Right atrium auricular region (tissue), 2 donors: ENCODE measurements at places on chromosomes 16 and 17. TPM values are rescaled to one million over a fixed set of nuclear protein-coding genes. Genes with fewer than 3 reads are reported as not detected.

HOXB2 gene
- 5.5 TPM for total RNA-seq

G6PC1 gene
- total RNA-seq, result not detected

VPS4A gene
- total RNA-seq, result 36.4 TPM

CHMP1A gene
- total RNA-seq, result 39.0 TPM

GAST gene
- total RNA-seq, result not detected

GAN gene
- total RNA-seq, result 10.7 TPM

DNA sequence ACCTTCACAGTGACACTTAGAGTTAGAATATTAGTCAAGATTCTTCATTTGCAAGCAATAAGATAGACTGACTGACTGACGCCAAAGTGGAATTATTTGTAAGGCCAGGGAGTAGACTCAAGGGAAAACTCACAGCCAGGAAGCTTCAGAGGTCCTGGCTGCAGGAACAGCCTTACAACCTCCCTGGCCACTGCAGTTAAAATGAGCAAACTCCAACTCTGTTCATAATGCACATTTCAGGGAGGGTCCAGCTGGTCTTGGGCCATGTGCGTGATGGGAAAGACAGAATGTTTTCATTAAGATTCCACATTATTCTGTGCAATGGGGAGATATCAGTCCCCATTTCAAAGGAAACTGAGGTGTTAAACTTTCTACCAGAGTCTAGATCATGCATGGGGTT, 9.9 kb downstream of the CAPNS2 start:
- peaks cover 10% of the 10 kb centered on the region for H3K36me3 ChIP-seq
- H3K4me1 ChIP-seq, result no peaks in the 10 kb centered on the region
- H3K27ac ChIP-seq, result no peak overlapping the region
- no peak for DNase-seq
- no peaks in the 10 kb centered on the region for H3K27me3 ChIP-seq

DNA sequence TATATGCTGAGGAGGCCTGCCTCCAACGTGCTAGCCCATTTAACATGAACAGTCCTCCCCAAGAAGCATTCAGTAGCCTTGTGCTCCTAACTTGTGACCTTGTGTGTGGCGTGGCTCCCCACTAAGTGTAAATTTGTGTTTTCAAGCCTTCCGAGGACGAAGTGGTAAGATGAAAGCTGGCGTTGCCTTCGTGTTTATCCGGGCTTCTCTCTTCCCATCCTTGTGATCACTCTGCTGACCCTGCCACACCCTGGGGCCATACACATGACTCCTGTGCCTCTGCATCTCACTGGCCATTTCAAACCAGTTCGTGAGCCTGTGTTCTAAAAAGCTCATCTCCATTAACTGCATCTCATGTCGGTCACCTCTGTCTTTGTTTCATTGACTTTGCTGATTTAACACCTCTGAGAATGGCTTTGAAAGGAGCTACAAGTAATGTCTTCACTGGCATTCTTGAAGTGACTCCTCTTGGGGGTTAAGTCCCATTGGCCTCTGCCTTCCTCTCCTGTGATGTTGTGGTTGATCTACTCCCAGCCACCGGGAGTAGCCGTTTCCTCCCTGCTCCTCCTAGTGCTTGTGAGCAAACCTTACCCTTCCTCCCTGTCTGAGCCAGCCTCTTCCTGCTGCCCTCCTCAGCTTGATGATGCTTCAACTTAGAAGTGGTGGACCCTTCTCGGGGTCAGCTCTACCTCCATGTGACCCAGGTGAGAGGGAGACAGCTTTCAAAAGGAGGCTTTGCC, 27.4 kb upstream of the NAGLU start:
- H3K36me3 ChIP-seq, result peaks cover 67% of the 10 kb centered on the region
- DNase-seq, result no peak
- no peak overlapping the region for H3K27ac ChIP-seq
- peaks cover 15% of the 10 kb centered on the region for H3K4me1 ChIP-seq
- H3K4me3 ChIP-seq, result no peak overlapping the region

- no peak overlapping the region for H3K27ac ChIP-seq
- DNase-seq, result peak; percentile 79
- no peaks in the 10 kb centered on the region for H3K36me3 ChIP-seq
Observed at GRCh38 chr17:81365148-81365600, 30.1 kb upstream of the BAHCC1 start.

- H3K4me1 ChIP-seq, result peaks cover 13% of the 10 kb centered on the region
- DNase-seq, result no peak
- H3K27ac ChIP-seq, result no peak overlapping the region
- H3K27me3 ChIP-seq, result no peaks in the 10 kb centered on the region
- H3K4me3 ChIP-seq, result no peak overlapping the region
- peaks cover 8% of the 10 kb centered on the region for H3K36me3 ChIP-seq
Observed at GRCh38 chr16:11094857-11095565, 150.6 kb downstream of the CLEC16A start.

GRCh38 chr16:85202051-85202601, 89.9 kb upstream of the CIBAR2 start:
- no peak for DNase-seq
- no peak overlapping the region for H3K4me3 ChIP-seq
- H3K36me3 ChIP-seq, result no peaks in the 10 kb centered on the region
- H3K27ac ChIP-seq, result peak overlapping the region; percentile 87
- H3K27me3 ChIP-seq, result no peaks in the 10 kb centered on the region

- H3K27me3 ChIP-seq, result no peaks in the 10 kb centered on the region
- H3K27ac ChIP-seq, result no peak overlapping the region
- no peak for DNase-seq
Observed at GRCh38 chr16:27169511-27170071, 33.7 kb upstream of the KDM8 start.

GRCh38 chr16:65783709-65784474, 582.6 kb upstream of the CDH5 start:
- no peaks in the 10 kb centered on the region for H3K4me1 ChIP-seq
- no peak overlapping the region for H3K27ac ChIP-seq
- H3K36me3 ChIP-seq, result no peaks in the 10 kb centered on the region
- H3K27me3 ChIP-seq, result no peaks in the 10 kb centered on the region

GRCh38 chr17:9330611-9331271, 244.9 kb downstream of the STX8 start:
- no peaks in the 10 kb centered on the region for H3K27me3 ChIP-seq
- H3K27ac ChIP-seq, result no peak overlapping the region
- H3K4me1 ChIP-seq, result no peaks in the 10 kb centered on the region
- H3K36me3 ChIP-seq, result no peaks in the 10 kb centered on the region
- no peak overlapping the region for H3K4me3 ChIP-seq
- no peak for DNase-seq

DNA sequence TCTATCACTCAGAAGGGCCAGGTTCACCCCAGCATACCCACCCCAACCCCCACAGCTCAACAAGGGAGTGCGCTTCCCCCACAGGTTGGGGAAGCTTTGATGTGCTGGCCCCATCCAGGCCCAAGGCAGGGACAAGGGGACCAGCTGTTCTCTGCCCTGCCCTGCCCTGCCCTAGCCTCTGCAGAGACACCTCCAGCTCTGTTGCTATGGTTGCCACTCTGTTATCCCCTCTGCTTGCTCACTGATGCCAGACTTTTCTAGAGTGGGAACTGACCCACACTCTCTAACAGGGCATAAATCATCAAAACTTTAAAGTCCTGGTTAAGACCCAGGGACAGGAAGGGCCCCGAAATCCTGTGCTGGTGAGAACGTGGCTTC, 50.4 kb upstream of the ENPP7 start:
- no peak for DNase-seq
- no peak overlapping the region for H3K4me3 ChIP-seq
- no peaks in the 10 kb centered on the region for H3K36me3 ChIP-seq
- H3K27ac ChIP-seq, result no peak overlapping the region
- H3K27me3 ChIP-seq, result no peaks in the 10 kb centered on the region

- H3K36me3 ChIP-seq, result no peaks in the 10 kb centered on the region
- no peaks in the 10 kb centered on the region for H3K27me3 ChIP-seq
- no peaks in the 10 kb centered on the region for H3K4me1 ChIP-seq
- DNase-seq, result no peak
Observed at GRCh38 chr17:29194669-29195068, 14.5 kb upstream of the MYO18A start.

GRCh38 chr16:2717383-2718263, 2.4 kb downstream of the PRSS27 start:
- DNase-seq, result no peak
- no peaks in the 10 kb centered on the region for H3K36me3 ChIP-seq
- H3K27ac ChIP-seq, result no peak overlapping the region
- peaks cover 33% of the 10 kb centered on the region for H3K4me1 ChIP-seq
- no peaks in the 10 kb centered on the region for H3K27me3 ChIP-seq
- H3K4me3 ChIP-seq, result no peak overlapping the region

- peaks cover 6% of the 10 kb centered on the region for H3K36me3 ChIP-seq
- no peak overlapping the region for H3K27ac ChIP-seq
- DNase-seq, result peak; percentile 21
- no peaks in the 10 kb centered on the region for H3K4me1 ChIP-seq
- H3K27me3 ChIP-seq, result no peaks in the 10 kb centered on the region
Observed at GRCh38 chr17:57677858-57678257, 67.2 kb downstream of the CCDC182 start.

GRCh38 chr17:31136319-31136718, 41.5 kb downstream of the NF1 start:
- H3K4me1 ChIP-seq, result peaks cover 2% of the 10 kb centered on the region
- no peak overlapping the region for H3K4me3 ChIP-seq
- DNase-seq, result no peak
- peaks cover 21% of the 10 kb centered on the region for H3K36me3 ChIP-seq
- H3K27ac ChIP-seq, result no peak overlapping the region
- H3K27me3 ChIP-seq, result no peaks in the 10 kb centered on the region

DNA sequence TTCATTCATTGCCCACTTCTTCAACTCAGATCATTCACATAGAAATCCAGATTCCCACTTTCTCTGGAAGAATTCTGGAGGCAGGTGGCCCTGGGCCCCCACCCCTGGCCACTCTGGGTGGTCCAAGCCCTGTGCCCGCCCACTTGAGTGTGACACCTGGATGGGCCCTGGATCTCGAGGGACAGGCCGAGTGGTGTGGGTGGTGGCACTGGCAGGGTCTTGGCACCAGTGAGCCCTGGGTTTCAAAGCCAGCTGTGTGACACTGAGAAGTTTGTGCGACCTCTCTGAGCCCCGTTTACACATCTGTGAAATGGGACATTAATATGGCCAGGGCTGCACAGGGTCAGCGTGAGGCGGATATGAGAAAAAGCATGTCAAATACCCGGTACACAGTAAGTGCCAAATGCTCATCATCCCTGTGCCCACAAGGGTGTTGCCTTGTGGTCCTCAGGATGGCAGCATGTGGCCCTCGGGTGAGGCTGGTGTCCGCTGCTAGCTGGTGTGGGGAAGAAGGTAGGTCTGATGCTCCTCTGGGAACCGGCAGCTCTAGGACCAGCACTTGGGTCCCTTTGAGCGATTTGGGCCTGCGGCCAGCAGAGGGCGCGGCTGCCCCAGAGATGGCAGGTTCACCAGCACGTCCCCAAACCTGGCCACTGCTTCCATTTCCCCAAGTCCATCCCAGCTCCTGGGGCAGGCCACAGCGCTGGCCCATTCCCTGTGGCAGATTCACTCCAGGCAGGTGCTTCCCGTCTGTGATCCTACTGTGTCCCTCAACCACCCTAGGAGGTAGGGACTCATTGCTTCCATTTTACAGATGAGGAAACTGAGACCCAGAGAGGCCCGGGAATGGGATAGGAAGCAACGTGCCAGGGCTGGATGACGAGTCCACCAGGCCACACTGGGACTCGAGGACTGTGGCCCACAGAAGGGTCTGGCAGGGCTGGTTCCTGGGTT, 3.6 kb downstream of the OSGIN1 start:
- no peaks in the 10 kb centered on the region for H3K27me3 ChIP-seq
- H3K27ac ChIP-seq, result no peak overlapping the region

GRCh38 chr16:65769776-65770438, 596.6 kb upstream of the CDH5 start:
- H3K27me3 ChIP-seq, result no peaks in the 10 kb centered on the region
- no peak overlapping the region for H3K27ac ChIP-seq
- no peaks in the 10 kb centered on the region for H3K36me3 ChIP-seq
- no peak for DNase-seq

DNA sequence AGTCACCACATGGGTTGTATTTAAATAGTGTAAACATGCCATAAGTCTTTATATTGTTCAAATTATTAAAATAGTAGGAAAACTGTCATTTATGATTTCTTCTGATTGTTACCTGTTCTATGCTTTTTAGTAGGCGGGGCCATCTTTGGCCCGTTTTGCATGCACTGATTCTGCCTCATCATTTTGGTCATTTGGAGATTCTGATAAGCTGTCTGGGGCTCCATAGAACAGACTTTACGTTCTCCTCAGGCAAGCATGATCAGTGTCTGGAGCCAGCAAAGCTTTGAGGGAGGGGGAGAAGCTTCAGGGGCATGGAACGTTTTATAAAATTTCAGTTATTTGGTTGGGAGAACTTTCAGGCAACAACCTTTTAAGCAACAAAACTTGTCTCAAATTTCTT, 8.8 kb downstream of the NDEL1 start:
- no peak overlapping the region for H3K4me3 ChIP-seq
- H3K4me1 ChIP-seq, result peaks cover 50% of the 10 kb centered on the region
- H3K36me3 ChIP-seq, result peaks cover 48% of the 10 kb centered on the region
- DNase-seq, result no peak

DNA sequence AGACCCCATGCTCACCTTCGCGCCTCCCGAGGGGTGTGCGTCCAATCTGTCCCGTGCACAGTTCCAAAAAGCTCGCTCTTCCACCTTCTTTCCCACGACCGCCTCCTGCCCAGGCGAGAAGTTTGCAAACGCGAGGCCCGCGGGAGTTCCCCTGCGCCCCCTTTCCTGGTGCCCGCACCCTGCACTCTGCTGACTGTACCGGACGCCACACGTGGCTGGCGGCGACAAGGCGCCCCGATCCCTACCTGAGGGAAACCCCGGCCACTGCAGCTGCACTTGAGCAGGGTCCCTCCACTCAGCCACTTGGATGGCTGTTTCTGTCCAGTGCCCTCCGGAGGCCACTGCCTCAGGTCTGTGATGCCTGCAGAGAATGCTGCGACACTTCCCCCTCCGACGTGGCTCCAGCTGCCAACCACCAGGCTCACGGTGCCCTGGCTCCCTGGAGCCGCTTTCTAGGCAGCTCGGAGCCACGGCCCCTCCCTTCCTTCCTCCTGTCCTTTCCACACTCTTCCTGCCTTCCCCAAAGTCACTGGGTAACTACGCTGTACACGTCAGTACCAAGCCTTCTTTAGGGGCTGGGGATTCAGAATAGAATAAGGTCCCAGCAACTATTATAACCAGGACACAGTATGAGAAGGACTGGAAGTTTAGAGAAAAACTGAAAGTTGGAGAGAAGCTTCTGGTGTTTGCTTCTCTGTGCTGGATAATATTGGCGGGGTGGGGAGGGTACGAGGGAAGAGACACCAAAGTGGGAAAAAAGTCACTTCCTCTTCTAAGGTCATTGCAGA, at the start of gene MLKL:
TSS of gene MLKL (minus strand) at position 425 of the 788 bp plus-strand sequence. CDS start 5,105 bp downstream, outside the sequence.
- H3K27ac ChIP-seq, result peak within 1 kb of the TSS; percentile 76
- H3K4me1 ChIP-seq, result peaks cover 6% of the 10 kb centered on the region
- peak within 1 kb of the TSS; percentile 59 for H3K4me3 ChIP-seq
- H3K27me3 ChIP-seq, result no peaks in the 10 kb centered on the region
- peak; percentile 67 for DNase-seq
- no peaks in the 10 kb centered on the region for H3K36me3 ChIP-seq

- H3K27me3 ChIP-seq, result no peaks in the 10 kb centered on the region
- no peak overlapping the region for H3K4me3 ChIP-seq
- DNase-seq, result no peak
- no peaks in the 10 kb centered on the region for H3K4me1 ChIP-seq
- no peak overlapping the region for H3K27ac ChIP-seq
Observed at GRCh38 chr17:30232015-30232823, 3.3 kb downstream of the SLC6A4 start.
